WTC11 (cell line): ENCODE measurements at places on chromosomes 7 and 10. TPM values are rescaled to one million over a fixed set of nuclear protein-coding genes. Genes with fewer than 3 reads are reported as not detected.

GRCh38 chr10:101301111-101301731 lies 52.7 kb upstream of the BTRC start:
- H3K4me3 ChIP-seq, result no peak overlapping the region
- H3K27ac ChIP-seq, result no peak overlapping the region
- H3K4me1 ChIP-seq, result peaks cover 9% of the 10 kb centered on the region
- H3K36me3 ChIP-seq, result no peaks in the 10 kb centered on the region
- DNase-seq, result peak; percentile 80

DNA sequence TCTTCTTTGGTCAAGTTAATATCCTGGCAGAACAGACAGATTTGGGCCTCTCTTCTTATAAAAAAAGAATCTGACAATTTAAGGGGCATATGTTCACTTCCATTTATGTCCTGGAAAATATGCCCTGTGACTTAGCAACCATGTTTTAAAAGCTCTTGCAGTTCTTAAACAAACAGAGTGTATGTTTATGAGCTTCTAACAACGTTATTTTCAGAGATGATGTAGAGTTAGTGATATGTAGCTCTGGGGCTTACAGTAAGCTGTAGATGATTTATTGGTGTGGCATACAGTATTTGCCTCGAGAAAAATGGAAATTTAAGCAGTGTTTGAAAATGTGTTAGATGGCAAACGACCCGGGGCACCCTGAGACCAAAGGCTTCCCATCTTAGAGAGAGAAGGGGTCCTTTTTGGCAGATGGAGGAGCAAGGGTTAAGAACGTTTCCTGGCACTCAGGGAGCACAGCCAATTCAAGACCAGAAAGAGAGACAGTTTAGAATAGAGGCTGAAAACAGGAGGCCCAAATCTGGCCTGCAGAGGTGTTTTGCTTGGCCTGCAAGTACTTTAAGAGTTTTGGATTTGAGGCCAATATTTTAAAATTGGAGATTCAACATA lies 397.5 kb downstream of the KCNMA1 start:
- no peak overlapping the region for H3K4me3 ChIP-seq
- DNase-seq, result no peak
- no peaks in the 10 kb centered on the region for H3K36me3 ChIP-seq
- H3K27ac ChIP-seq, result no peak overlapping the region

The GIMAP7 gene
- 0.37 to 0.48 TPM (median 0.37 TPM) in 3 replicates for total RNA-seq

The SFRP5 gene
- 2.4 to 3.5 TPM (median 3.1 TPM) in 3 replicates for total RNA-seq

- H3K27me3 ChIP-seq, result no peaks in the 10 kb centered on the region
- H3K4me1 ChIP-seq, result peaks cover 36% of the 10 kb centered on the region
- H3K36me3 ChIP-seq, result peaks cover 23% of the 10 kb centered on the region
- no peak overlapping the region for H3K27ac ChIP-seq
- no peak overlapping the region for H3K4me3 ChIP-seq
These were observed 4.0 kb upstream of the PKD1L1 start for GRCh38 chr7:47952224-47952623.

DNA sequence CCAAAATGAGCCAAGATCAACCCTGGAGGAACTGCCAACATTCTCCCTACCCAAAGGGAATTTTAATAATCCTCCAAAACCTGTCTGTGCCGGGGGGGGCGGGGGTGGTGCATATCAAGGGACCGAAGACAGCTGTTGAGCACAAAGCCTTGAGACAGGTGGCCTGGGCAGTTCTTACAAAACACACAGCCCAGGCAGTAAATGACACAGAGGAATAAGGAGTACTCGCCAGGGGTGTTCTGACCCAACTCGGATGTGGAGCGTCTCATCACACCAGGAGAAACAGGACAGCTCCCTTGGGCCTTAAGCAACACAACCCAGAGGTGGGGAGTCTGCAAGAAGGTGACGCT lies 35.6 kb downstream of the PLAC9 start:
- H3K27me3 ChIP-seq, result no peaks in the 10 kb centered on the region

- DNase-seq, result no peak
- H3K27ac ChIP-seq, result no peak overlapping the region
- H3K4me3 ChIP-seq, result no peak overlapping the region
- H3K27me3 ChIP-seq, result no peaks in the 10 kb centered on the region
These were observed 103.0 kb downstream of the PTEN start for GRCh38 chr10:87966459-87966858.

DNA sequence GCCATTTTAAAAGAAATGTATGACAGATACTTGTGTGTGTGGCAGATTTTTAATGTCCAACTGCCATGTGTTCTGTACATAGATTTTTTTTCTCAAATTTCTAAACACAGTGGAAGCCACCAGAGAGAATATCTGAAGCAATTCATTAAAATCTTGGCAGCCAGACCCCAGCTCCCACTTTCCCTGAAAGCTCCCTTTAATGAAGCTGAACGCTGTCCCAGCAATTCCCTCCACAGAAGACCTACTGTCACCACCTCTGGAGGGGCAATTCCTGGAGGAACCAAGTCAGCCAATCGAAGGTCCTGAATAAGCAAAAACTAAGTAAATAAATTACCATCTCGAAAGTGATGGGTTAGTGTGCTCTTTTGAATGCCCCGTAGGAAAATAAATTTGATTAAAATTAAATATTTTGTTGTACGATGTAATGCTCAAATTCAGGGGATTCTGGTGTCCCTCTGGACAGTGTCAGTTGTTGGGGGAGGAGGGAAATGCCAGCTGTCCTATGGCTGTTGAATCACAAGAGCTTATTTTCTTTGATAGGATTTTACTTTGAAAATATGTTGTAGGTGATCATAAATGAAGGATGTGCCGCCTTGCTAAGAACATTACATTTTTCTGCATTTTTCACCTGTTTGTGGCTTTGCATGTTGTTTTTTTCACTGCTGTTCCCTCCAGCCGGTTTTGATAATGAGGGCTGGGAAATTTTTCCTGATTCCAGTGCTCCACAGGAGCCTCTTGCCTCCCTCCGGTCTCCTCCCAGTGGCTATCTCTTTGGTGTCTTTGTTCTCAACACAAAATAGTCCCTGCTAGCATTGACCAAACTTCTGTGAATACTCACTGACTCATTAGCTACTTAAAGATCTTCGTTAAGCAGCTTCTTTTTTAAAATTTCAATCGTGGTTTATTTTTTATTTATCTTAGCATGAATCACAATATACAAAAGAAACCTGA lies 9.2 kb upstream of the GSAP start:
- H3K4me3 ChIP-seq, result peak overlapping the region; percentile 45
- peak overlapping the region; percentile 72 for H3K27ac ChIP-seq
- no peaks in the 10 kb centered on the region for H3K36me3 ChIP-seq
- H3K4me1 ChIP-seq, result peaks cover 55% of the 10 kb centered on the region
- no peaks in the 10 kb centered on the region for H3K27me3 ChIP-seq

The HTR7 gene
- 8.9 to 11.2 TPM (median 9.3 TPM) in 3 replicates for total RNA-seq

The MBLAC1 gene
- total RNA-seq, result 3.0 to 3.5 TPM (median 3.0 TPM) in 3 replicates

DNA sequence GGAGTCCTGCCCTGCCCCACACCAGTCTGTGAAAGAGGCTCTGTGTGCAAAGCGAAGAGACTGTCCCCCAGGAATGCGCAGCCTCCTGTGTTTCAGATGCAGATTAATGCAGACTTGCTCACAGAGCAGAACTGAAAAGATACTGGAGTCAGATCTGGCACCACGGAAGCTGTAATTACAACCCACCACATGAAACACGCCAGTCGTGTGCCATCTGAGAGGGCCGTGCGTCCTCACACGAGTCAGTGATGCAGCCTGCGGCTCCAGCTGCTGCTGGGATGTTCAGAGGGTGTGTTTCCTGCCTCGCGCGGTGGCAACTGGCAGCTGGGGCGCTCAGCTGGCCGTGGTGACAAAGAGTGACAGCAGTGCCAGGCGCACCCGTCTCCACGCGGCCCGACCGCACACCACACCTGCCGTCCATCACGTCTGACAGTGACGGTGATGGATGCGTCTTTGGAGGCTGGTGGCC lies 50.0 kb downstream of the NKX6-2 start:
- no peak overlapping the region for H3K27ac ChIP-seq
- H3K36me3 ChIP-seq, result no peaks in the 10 kb centered on the region
- no peaks in the 10 kb centered on the region for H3K27me3 ChIP-seq
- H3K4me3 ChIP-seq, result no peak overlapping the region

The PNLIPRP3 gene
- total RNA-seq, result not detected in 3 replicates

The CNPY4 gene
- 14.3 to 15.1 TPM (median 14.6 TPM) in 3 replicates for total RNA-seq

The IMPDH1 gene
- 42.8 to 54.2 TPM (median 44.1 TPM) in 3 replicates for total RNA-seq
